ENCODE measurements at places on chromosomes 2 and 18.

DNA sequence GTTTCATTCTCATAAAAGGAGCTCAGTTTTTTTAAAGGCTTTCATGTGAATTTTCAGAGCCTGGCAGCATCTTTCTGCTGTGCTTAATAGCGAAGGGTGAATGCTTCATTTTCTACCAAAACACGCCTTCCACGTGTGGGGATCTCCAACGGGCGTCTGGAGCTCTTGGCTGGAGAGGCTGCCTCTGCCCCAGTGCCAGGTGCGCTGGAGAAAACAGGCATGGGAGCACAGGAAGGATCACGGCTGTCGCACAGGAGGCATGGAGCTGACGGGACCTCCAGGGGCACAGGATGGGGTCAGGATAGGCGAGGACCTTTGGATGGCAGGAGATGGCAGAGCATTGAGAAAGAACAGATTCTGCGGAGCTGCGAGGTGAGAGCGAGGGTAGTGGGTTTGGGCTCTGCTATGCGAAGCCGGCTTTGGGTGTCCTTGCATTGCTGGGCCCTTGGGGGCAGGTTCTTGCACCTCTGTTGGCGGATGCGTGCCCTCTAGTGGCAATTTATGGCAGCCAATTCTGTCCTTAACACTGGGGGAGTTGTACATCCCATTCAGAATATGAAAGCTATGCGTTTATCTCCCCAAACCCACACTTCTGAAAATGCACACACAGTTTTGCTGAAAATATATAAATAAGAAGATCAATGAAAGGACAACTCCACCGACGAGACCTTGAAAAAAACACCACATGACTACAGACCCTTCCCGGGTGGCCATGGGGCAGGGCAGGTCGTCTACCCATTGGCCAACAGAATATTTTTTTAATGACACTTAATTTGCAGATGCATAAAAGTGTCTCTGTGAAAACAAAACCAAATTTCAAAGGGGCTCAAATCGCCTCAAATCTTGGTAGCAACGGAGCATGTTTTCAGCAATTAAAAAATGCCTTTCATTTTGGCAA lies 90.4 kb upstream of the SLC35G4 start:
- DNase-seq = peak; percentile 6

DNA sequence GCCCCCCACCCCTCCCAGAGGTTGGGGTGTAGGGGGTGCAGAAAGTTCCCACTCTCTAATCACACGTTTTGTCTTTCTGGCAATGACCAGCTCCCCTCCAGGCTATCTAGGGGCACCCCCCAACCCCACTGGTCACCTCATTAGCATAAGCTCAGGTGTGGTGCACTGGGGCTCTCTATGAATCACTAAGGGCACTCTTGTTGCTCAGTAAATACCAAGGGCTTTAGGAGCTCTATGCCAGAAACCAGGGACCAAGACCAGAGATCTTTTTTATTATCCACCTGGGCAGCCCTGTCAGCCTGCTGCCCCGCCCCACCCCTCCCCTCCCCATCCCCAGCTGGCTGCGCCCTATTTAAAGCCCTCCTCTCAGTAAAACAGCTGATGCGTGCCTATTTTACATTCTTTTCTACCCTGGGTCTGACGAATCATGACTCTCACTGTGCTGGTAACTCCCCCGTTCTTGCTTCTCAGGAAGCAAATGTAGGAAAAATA lies 24.3 kb downstream of the NCK2 start:
- DNase-seq = peak; percentile 43

- DNase-seq = no peak
These were observed 2.4 kb downstream of the GPR45 start for GRCh38 chr2:105243961-105244360.

GRCh38 chr18:45774065-45774521 lies 50.1 kb downstream of the SLC14A1 start:
- no peak for DNase-seq

GRCh38 chr2:212727751-212728150 lies 189.1 kb upstream of the ERBB4 start:
- DNase-seq = no peak

GRCh38 chr2:25215232-25215631 lies 46.9 kb upstream of the POMC start:
- DNase-seq = no peak

GRCh38 chr2:62370321-62371250 lies 135.4 kb downstream of the TMEM17 start:
- no peak for DNase-seq

GRCh38 chr2:184597571-184597991 lies 748 bp upstream of the ZNF804A start:
- peak; percentile 47 for DNase-seq

- DNase-seq = peak; percentile 23
These were observed 1.9 kb upstream of the SYT4 start for GRCh38 chr18:43279015-43279744.

- DNase-seq = peak; percentile 56
These were observed at the start of gene ARHGEF4 for GRCh38 chr2:130836501-130837174. ARHGEF4 (plus strand) TSS chr2:130836914; CDS start chr2:130836954, 40 bp downstream.
